ENCODE measurements at places on chromosomes 1 and 21. TPM values are rescaled to one million over a fixed set of nuclear protein-coding genes. Genes with fewer than 3 reads are reported as not detected.

The HSD11B1 gene
- total RNA-seq: 17.9 TPM

The RIPPLY3 gene
- total RNA-seq: 0.10 TPM

The RNF223 gene
- total RNA-seq: not detected

The PCNX2 gene
- total RNA-seq: 33.7 TPM

The MPL gene
- not detected for total RNA-seq

The PDE9A gene
- total RNA-seq: 9.6 TPM
